ENCODE measurements at places on chromosomes 16 and 17.

- DNase-seq: no peak
These were observed 4.1 kb upstream of the PITPNA start for GRCh38 chr17:1566505-1567199.

GRCh38 chr17:50048146-50048720 is 7.7 kb upstream of the ITGA3 start:
- no peak for DNase-seq

GRCh38 chr17:61366715-61367413 is 32.8 kb upstream of the TBX2 start:
- no peak for DNase-seq

- DNase-seq: no peak
These were observed 879 bp downstream of the SOCS1 start for GRCh38 chr16:11254913-11255736.

DNA sequence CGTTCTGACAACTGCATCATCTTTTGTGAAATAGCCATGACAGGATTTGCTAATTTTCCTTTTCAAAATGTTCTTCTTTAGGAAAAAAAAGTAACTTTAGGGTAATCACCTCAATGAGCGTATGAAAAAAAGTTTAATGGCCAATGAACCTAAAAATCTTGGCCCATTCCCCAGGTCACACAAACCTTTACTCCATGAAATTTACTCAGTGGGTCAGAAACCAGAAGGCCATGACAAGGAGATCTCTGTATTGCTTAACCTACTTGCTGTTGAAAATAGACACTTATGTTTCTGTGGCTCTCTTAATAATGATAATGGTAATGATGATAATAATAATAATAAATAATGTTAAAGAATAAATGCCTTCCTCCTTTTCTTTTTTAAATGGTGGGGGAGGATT is 180.8 kb upstream of the IRX3 start:
- no peak for DNase-seq

GRCh38 chr17:33324736-33325135 is 31.6 kb upstream of the ASIC2 start:
- DNase-seq: no peak
